Gastroesophageal sphincter (tissue), 4 donors: ENCODE measurements at places on chromosomes 13 and 19. TPM values are rescaled to one million over a fixed set of nuclear protein-coding genes. Genes with fewer than 3 reads are reported as not detected.

KLK12 gene
- not detected for total RNA-seq

GRIK5 gene
- total RNA-seq: 10.5 TPM

IL11 gene
- not detected for total RNA-seq

CEBPA gene
- total RNA-seq: 9.4 TPM

CERS1 gene
- 0.81 TPM for total RNA-seq

CLEC4G gene
- 5.5 TPM for total RNA-seq

SSC5D gene
- total RNA-seq: 39.2 TPM
